ENCODE measurements at places on chromosomes 7 and 10.
A peak's percentile ranks its signal among the peaks of the same experiment; 100 is the strongest.

DNA sequence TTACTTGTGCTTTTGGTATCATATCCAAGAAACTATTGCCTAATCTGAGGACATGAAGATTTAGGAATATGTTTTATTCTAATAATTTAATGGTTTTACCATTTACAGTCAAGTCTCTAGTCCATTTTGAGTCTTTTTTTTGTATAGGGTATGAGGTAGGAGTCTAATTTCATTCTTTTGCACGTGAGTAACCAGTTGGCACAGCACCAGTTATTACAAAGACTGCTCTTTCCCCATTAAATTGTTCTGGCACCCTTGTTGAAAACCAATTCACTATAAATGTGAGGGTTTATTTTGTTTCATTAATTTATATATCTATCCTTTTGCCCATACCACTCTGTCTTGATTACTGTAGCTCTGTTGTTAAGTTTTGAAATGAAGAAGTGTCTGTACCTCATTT is 381.6 kb downstream of the SUGCT start:
- no peak for DNase-seq

GRCh38 chr7:30791114-30791513 is 19.9 kb downstream of the MINDY4 start:
- no peak for DNase-seq

DNA sequence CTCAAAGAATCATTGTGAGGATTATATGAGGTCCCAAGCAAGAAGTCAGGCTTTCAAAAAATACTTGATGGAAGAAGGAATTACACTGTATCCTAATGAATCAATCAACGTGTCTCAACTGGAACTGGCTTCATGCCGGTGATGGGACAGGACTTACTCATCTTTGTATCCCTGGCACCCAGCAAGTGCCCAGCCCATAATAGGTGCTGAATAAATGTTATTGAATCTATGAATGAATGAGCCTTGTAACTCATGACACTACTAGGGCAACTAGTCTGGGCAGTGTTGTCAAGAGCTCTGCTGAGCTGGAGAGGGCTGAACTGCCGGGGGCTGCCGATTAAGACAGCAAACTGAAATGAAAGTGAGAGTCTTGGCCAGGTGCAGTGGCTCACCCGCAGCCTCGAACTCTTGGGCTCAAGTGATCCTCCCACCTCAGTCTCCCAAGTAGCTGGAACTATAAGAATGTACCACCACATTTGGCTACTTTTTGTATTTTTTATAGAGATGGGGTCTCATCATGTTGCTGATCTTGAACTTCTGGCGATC is 87.2 kb upstream of the KIF5B start:
- no peak for DNase-seq

GRCh38 chr10:77197544-77197943 is 440.1 kb downstream of the KCNMA1 start:
- no peak for DNase-seq

- no peak for DNase-seq
Measured at GRCh38 chr10:48906841-48907240, 32.8 kb downstream of the LRRC18 start.

GRCh38 chr7:139915864-139916716 is 87.0 kb downstream of the TBXAS1 start:
- peak; percentile 21 for DNase-seq

GRCh38 chr7:98227939-98228338 is 16.7 kb downstream of the BHLHA15 start:
- DNase-seq = no peak

DNA sequence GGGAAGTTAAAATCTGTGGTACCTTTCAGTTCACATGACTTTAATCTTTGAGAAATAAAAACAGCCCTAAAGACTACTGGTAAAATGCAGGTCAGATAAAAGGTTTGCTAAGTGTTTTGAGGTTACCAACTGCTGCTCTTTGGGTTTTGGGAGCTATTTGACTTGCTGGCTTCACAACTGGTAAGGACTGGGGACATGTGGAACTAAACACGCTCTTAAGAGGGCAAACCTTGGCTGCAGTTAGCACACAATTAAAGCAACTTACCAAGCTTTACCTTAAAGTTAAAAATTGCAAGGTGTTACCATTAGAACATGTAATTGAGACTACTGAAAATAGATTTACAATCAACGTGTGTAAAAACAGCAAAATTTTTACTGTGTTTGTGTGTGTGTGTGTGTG is 220.2 kb downstream of the PHF14 start:
- no peak for DNase-seq

DNA sequence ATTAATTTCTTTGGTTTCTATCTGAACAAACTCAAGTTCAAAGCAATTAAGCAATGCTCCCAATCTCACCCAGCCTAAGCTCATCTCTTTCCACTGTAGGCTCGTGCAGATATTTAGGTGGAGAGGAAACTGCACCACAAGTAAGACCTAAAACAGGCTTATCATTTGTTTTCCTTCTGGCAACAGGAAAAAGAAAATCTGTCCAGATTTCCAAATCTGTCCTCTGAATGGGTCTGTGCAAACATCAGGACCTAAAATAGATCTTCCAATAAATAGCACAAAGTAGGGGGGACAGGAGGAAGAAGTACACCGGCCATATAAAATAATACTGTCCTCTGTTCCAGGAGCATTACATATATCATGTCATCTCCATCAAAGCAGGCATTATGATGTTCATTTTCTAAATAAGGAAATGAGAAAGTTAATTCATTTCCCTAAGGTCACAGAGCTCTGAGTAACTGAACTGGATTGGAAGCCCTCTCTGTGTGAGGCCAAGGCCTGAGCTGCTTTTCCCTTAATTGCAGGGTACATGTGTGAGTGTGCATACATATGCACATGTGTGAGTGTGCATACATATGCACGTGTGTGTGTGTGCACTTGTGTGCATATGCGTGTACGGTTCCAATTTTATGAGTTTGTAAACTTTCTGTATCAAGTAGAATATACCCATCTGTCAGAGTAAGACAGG is 92.8 kb upstream of the PARD3 start:
- DNase-seq = no peak

- no peak for DNase-seq
Measured at GRCh38 chr7:132406039-132406438, 170.2 kb downstream of the PLXNA4 start.

DNA sequence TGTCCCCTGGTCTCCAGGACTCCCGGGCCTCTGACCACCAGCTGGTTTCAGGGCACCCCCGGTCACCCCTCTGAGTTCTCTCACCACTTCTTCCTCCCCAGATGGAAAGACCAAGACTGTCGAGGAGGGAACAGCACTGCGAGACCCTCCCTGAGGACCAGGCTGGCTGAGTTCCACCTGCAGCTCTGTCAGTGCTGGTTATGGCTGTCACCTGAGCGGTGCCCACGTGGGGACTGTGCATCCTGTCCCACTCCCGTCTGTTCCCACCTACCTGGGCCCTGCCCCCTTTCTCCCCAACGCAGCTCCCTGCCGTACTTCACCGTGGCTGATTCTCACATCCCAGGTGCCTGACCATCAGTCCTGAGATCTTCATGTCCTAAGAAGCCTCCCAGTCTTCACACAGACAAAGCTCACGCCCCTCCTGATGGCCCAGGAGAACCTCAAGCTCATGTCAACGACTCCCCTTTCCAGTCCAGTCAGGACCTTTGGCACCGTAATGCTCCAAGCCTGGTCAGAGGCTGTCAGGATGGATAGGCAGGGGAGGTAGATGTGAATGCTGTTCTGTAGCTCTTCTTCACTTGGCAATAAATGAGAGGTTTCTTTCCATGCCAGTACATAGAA is 159.7 kb downstream of the USP6NL start:
- no peak for DNase-seq

GRCh38 chr7:17456541-17456940 is 158.1 kb downstream of the AHR start:
- DNase-seq = no peak

GRCh38 chr7:80607136-80607535 is 31.3 kb upstream of the CD36 start:
- no peak for DNase-seq

- no peak for DNase-seq
Measured at GRCh38 chr10:126673565-126673964, 3.1 kb upstream of the C10orf90 start.

GRCh38 chr7:107353701-107354100 is 116.2 kb upstream of the GPR22 start:
- DNase-seq = no peak

DNA sequence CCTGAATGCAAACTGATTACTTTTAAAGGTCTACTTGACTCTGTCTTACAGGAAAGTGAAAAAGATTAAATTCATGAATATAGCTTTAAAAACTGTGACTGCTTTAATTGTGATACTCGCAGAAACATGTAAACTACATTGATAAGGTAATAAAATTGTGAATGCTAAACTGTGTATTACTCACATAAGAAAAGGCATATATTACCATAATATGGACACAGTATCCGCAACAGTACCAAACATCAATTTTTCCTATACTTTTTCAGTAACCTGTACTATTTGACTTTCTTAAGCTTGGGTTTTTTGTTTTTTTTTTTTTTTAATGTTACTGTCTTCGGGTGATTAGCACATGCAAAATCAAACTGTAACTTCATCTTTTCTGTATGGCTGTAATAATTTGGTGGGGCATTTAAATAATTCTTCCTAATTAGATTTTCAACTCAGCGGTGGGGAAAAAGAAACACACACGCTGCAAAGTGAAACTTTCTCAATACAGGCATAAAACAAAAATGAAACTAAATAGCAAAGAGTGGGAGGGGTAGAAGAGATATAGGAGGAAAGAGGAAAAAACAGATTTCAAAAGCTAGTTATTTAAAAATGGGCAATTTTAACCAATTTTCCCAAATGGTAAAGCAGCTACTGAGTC is 23.2 kb downstream of the NT5C3A start:
- no peak for DNase-seq
